Stimulated activated CD8-positive, alpha-beta memory T cell treated with anti-CD3 and anti-CD28 coated beads, Interleukin-4, amount 100 ng/mL, for 48 hours (primary cell): ENCODE measurements at places on chromosomes 3 and 15.

- no peak for DNase-seq
Measured at GRCh38 chr15:50100486-50100885, 18.5 kb downstream of the ATP8B4 start.

GRCh38 chr3:147089286-147089685 lies 317.1 kb downstream of the ZIC4 start:
- DNase-seq, result no peak

DNA sequence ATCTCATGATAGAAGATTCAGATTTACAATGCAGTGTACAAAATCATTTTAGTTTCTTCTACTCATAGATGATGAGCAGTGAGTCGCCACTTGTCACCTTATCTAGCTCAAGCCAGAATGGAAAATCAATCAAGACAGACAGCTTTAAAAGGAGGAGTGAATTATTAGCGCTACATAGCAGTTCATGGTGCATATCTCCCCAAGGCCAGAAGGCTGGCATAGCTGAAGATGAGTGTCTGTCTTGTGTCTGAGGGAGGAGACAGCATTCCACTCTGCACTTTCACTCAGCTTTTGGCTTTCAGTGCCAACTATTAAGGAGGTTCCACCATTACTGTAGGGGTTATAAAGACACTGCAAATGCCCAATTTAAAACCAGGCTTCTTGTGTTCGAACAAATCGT lies 804.1 kb upstream of the LMCD1 start:
- no peak for DNase-seq

- no peak for DNase-seq
Measured at GRCh38 chr3:46599590-46599989, 12.7 kb upstream of the FAM240A start.

DNA sequence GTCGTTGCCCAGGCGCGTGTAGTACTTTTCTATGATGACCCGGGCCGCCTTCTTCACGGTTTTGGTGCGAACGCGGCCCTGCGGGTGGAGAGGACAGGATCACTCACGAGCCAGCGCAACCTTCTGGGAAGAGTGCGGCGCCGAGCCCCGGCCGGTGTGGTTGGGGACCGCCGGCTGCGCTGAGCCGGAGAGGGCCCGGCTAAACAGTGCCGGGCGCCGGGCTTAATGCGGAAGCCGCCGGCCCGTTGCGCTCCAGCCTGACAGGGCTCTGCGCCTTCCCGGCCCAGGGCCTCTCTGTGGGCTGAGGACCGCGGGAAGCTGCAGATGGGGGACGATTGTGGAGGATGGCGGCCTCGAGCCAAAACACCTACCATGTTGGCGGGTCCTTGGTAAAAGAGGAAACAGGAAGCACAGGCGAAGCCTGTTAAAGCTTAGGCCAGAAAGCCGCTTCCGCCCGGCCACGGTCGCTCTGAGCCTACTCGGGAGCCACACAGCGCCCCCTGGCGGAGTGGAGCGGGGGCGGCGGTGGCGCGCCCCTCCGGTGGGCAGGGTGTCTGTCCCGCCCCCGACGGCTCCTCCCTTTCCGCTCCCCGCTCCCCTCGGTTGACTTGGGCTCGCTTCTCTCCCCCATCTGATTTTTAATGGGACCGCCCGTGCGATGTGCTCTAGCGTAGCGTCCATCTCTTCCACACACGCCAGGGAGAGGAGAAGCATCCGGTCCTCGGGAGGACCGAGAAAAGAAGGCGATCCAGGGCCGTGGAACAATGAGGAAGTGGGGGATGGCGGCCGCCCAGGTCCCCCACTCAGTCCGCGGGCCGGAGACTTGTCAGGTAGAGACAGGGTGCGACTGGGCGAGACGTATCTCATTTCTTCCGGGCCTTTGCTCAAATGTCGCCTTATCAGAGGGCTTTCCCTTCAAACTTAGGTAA lies at the start of gene RPS17:
TSS of gene RPS17 (minus strand) at position 403 of the 929 bp plus-strand sequence. CDS start at position 374, 29 bp downstream.
- DNase-seq, result peak; percentile 99

- no peak for DNase-seq
Measured at GRCh38 chr15:84947947-84948830, 33.5 kb upstream of the PDE8A start.

DNA sequence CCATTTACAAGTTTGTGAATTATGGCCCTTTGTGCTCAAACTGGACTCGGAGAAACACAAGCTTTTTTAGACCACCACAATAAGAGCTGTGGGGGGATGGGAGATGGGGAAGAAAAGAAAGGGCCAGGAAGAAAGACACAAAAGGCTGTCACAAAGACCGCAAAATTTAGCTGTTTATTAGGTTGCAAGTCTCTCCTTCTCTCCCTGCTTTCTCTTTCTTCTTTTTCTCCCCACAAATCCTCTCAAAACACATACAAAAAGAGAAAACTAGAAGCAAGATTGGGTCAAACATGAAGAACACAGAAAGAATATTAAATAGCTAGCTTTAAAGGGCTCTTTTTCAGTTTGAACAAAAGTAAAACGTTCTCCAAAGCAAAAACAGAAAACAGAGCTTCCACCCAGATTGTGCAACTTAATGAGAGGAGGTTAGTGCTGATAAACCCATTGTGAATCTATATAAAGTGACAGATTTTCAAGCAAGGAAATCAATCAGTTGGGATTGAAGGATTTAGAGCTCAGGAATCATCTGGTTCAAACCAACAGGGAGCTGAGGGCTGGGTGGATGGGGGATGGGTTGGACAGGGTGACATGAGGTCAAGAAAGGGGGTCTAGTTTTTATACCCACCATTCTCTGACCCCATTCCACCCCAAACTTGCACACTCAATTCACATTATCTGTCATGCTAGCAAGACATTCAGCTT lies 87.3 kb downstream of the DHX30 start:
- DNase-seq, result no peak

DNA sequence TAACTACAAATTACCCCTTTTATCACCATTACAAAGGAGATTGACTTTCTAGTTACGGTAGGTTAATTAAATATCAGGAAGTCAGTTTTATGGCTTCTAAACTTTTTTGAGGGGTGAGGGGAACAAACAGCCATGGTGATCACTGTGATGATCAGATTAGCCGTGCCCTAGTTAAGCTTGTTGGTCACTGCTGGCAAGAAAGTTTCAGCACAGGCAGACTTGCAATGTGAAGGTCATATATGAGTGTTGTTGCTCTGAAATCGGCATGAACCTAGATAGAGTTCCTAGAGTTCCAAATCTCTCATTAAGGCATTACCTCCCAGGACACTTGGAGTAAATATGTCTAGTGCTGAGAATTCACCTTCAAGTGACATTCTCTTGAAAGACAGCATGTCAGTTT lies 156.6 kb downstream of the GHSR start:
- DNase-seq, result no peak

- no peak for DNase-seq
Measured at GRCh38 chr15:46061002-46061401, 426.2 kb downstream of the SQOR start.

GRCh38 chr3:159928071-159928491 lies 60.6 kb upstream of the IL12A start:
- no peak for DNase-seq

DNA sequence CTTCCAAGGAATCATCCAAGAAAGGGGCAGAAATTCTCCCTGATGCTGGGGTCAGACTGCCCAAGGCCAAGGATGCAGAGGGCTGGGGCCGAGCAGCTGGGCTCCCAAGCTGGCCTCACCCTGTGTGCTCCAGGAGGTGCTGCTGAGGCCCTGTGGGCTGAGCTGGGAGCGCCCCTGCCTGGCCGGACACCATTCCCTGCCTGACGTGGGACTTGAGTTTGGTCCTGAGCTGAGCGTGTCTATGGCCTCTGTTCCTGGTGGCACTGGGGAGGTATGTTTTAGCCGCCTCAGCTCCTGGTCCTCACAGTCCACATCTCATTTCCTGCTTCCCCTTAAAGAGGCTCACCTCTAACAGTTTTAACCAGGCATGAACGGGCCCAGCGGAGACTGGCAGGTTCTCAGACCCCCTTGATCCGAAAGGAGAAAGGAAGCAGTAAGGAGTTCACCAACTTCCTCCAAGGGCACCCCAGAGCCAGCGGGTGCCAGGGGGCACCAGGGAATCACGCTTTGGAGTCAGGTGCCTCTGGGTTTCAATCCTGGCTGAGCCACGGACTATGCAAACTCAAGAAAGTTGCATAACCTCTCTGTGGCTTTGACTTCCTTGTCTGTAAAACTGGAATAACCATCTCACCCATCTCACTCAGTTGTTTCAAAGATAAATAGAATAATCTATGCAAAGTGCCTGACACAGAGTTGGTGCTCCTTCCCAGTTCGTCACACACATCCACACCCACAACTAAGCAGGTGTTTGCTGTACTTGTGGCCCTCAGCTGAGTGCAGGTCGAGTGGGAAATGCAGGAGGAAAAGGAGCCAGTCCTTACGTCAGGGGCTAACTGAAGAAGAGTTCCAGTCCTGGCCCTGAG lies 48.6 kb downstream of the SLC12A8 start:
- no peak for DNase-seq

DNA sequence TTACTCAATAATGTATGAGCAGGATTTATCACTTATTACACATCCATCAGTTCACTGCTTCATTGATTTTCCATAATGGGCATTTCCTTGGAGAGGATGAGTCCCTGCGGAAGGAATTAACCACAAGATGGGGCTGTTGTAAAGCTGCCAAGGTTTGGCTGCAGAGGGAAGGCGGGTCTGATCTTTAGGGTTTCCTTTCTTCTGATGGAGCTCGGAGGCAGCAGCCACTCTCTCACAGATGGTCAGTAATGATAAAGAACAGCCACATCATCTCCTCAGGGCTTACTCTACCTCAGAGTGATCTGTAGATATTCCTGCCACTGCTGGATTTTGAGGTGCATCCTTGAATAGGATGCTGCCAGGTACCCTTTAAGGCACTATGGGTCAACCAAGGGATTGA lies 115.2 kb downstream of the USP13 start:
- DNase-seq, result no peak

- DNase-seq, result no peak
Measured at GRCh38 chr15:60272623-60273022, 125.2 kb downstream of the ANXA2 start.

GRCh38 chr3:101377796-101378195 lies 57.4 kb upstream of the IMPG2 start:
- no peak for DNase-seq

- DNase-seq, result no peak
Measured at GRCh38 chr3:24306518-24306917, 188.1 kb downstream of the THRB start.

DNA sequence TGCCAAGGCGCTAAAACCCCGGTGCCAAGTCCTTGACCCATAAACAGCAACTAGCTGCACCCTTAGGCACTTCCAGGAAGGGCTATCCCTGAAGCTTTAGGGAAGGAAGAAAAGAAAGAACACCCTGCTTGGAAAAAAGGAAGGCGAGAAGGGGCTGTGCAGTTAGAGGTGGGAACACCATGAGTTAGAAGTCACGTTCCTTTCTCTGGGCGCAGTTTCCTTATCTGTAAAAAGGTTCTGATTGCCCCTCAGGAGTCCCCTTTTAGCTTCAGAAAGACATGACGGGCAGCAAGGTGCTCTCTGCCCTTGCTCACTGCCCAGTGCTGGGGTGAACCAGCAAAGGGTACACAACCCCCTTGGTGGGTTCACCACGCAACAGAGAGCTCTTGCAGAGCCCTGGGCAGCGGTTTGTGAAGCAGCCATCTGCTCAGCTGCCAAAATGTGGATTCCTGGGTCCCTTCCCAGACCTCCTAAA lies 798 bp downstream of the GCHFR start:
- DNase-seq, result no peak

DNA sequence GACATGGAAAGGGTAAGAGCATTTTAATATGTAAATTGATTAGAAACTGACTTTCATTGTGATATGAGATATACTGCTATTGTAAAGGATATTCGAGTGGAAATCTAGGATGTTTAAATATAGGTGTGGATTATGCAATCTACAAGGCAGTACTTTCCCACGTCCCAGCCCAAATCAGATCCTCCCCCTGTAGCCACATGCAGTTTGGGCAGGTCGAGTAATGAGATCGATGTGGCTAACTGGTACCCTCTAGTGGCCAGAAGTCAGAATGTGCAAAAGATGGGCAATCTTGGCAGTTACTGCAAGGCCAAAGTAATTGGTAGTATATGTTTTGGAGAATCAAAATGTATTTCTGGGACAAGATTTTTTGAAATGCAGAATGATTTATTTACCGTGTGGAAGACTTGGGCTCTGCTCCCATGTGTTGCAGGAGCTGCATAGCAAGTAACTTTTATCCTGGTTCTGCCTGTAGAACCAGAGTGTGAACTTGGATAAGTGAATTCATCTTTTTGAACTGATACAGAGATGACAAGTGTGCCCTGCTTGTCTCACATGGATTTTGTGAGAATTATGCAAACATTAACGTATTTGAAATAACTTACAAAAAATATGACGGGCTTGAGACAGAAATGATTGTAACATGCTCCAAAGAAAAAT lies 94.5 kb upstream of the ADAMTSL3 start:
- peak; percentile 62 for DNase-seq

- DNase-seq, result no peak
Measured at GRCh38 chr15:79365765-79366164, 54.9 kb downstream of the TMED3 start.

GRCh38 chr15:32687556-32687955 lies 30.2 kb upstream of the GREM1 start:
- DNase-seq, result no peak

DNA sequence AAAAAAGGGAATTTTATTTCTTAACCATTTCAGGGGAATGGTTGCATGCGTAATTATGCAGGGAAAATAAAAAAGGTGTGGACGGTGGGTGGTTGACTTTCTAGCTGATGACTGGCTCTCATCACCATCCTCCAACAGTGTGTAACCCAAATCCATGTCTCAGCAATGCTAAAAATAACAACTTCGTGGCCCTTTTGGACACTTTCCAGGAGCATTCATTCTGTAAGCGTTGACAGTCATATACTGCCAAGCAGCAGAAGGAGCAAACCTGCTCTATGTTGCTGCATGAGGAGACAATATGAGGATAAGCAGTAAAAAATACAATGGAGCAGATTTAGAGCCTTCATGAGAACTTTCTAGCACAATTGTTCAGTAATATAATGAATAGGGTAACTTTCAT lies 189.1 kb downstream of the ANXA2 start:
- DNase-seq, result no peak

GRCh38 chr3:137760341-137761098 lies 3.6 kb upstream of the SOX14 start:
- DNase-seq, result no peak

GRCh38 chr15:36218322-36218721 lies 361.1 kb upstream of the CDIN1 start:
- DNase-seq, result no peak

DNA sequence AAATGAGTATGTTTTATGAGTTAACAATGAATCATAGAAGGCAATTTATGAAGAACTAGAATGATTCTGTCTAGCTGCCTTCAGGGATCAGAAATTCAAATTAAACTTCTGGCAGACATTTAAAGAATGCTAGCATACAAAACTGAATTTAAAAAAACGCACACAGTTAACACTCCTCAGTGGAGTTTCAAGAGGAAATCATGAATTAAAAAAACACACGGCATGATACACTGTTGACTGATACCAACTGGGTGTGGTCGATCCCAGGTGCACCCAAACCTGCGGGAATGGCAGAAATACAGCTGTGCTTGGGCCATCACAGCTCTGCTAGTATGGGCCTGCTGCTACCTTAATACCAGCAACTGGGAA lies 526.0 kb downstream of the FOXP1 start:
- no peak for DNase-seq

- no peak for DNase-seq
Measured at GRCh38 chr15:51460796-51461195, 119.3 kb downstream of the GLDN start.
